ENCODE measurements at places on chromosomes 4 and X. TPM values are rescaled to one million over a fixed set of nuclear protein-coding genes. Genes with fewer than 3 reads are reported as not detected.

DNA sequence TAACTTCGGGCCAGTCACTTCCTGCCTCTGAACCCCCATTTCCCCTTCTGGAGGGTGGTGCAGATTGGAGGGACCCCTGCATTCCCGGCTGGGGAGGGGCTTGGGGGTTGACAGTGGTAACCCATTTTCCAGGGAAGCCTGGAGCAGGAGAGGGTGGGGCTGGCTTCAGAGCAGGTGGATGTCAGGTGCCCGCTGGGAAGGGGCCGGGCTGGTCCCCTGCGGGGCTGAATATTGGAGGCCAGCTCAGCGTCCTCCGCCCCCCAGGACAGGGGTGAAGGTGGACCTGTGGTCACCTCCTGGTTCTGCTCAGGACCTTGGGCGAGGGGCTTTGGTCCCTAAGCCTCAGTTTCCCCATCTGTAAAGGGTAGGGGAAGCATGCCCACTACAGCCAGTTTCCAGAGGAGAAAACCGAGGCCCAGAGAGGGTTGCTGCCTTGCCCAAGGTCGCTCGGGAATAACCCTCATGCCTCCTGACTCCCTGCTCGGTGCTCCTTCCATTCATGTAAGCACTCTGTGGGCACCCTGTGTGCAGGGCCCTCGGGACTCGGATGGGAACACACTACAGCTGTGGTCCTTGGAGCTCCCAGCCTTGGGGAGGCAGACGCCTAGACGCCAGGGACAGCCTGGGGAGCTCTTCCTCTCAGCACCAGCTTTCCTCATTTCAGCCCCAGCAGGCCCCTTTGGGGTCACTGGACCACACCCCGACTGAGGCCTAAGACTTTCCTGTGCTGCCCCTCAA is 683 bp downstream of the MAN2B2 start:
- peaks cover 12% of the 10 kb centered on the region for H3K4me1 ChIP-seq
- H3K27ac ChIP-seq: peak overlapping the region; percentile 85
- H3K27me3 ChIP-seq: no peaks in the 10 kb centered on the region
- H3K36me3 ChIP-seq: peaks cover 19% of the 10 kb centered on the region
- DNase-seq: no peak

GRCh38 chrX:38151441-38151840 is 69.2 kb downstream of the SRPX start:
- no peak for DNase-seq
- H3K27me3 ChIP-seq: no peaks in the 10 kb centered on the region
- no peaks in the 10 kb centered on the region for H3K4me1 ChIP-seq
- H3K27ac ChIP-seq: no peak overlapping the region
- H3K36me3 ChIP-seq: no peaks in the 10 kb centered on the region

DNA sequence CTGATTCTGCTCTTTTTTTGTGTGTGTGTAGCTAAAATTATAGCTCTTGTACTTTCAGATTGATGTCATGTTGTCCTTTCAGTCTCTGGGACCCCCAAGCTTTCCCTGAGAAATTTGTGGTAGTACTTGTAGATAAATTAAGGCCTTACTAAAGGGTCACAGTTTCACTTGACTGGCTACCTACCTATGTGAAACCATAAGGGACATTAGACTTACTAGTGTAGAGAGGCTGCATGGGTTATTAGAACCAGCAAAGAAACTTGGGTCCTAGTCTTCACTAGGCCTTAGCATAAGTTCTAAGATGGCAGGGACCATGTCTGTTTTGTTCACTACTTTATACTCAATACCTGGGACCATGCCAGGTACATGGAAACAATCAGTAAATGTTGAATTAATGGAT is 21.4 kb downstream of the WDR44 start:
- no peak for DNase-seq
- H3K4me3 ChIP-seq: no peak overlapping the region
- no peaks in the 10 kb centered on the region for H3K27me3 ChIP-seq
- no peaks in the 10 kb centered on the region for H3K36me3 ChIP-seq

DNA sequence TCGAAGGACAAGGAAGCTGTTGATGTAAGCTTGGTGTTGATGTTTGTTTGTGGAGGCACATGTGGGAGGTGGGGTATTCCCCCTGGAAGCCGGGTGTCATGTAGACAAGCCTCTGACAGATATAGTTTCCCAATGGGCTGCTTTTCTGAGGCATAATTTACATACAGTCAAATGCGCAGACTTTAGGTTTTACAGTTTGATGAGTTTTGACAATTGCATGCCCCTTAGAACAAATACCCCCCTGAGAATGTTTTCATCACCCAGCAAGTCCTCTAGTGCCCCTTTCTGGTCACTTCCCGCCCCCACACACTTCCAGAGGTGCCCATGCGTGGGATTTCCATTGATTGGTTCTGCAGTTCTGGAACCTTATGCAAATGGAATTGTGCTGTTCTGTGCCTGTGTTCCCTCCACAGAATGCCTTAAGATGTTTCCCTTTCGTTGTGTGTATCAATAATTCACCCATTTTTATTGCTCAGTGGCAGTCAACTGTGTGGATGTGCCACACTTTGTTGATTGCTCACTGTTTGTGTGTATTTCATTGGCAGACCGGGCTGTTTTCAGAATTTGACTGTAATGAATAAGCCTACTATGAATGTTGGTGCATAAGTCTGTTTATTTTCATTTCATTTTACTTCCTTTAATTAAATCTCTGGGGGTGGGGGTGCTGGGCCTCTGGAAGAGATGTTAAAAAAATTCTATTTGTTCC is 8.5 kb downstream of the EVC start:
- H3K4me1 ChIP-seq: no peaks in the 10 kb centered on the region
- H3K4me3 ChIP-seq: no peak overlapping the region
- no peak for DNase-seq
- no peak overlapping the region for H3K27ac ChIP-seq

DNA sequence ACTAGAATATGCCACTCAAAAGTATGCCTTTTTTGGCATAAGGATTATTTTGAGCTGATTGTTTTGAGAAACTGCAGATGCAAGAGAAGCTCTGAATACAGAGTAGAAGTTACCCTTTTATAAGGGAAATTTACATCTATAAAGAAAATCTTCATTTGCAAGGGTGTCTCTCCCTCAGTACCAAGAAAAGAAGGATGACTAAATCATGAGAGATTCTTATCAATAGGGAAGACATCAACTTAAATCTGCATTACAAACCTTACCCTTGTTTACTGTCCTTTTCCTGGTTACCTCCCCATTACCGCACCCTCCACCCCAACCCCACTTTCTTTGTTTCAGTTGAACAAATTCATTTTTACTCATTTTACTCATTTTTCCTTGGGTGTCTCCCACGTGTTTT is 62.5 kb downstream of the RLIM start:
- no peak for DNase-seq
- no peaks in the 10 kb centered on the region for H3K4me1 ChIP-seq
- no peaks in the 10 kb centered on the region for H3K36me3 ChIP-seq
- H3K27me3 ChIP-seq: no peaks in the 10 kb centered on the region
- no peak overlapping the region for H3K4me3 ChIP-seq

DNA sequence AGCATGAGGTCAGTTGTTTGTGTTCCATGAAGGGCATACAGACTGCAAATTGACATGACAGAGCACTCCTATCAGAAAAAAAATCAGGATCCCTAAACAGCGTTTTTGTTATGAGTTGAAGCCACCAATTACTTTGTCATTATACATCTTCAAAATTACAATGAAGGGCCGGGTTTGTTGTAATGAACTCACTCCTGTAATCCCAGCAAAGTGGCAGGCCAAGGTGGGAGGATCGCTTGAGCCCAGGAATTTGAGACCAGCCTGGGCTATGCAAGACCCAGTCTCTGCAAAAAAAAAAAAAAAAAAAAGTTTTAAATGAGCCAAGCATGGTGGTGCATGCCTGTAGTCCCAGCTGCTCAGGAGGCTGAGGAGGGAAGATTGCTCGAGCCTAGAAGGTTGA is 3.5 kb upstream of the DCTD start:
- peaks cover 17% of the 10 kb centered on the region for H3K4me1 ChIP-seq
- H3K27me3 ChIP-seq: no peaks in the 10 kb centered on the region
- H3K36me3 ChIP-seq: no peaks in the 10 kb centered on the region

DNA sequence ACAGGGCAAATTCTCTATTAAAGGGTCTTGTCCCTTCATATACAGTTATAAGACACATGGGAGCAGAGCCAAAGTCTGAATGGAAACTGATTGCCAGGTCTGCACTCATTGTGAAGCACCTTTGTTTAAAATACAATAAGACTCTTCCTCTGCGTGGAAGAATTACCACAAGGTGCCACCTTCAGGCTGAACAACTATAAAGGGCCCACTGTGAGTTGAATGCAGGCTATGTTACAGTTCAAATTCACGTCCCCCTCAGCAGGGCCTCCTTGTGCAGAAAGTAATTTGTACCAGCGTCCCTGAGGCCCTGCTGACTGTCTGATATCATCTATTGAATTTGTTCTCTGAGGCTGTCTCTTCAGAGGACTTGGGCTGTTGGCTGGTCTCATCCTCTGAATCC is 225.8 kb upstream of the TEX13C start:
- H3K36me3 ChIP-seq: no peaks in the 10 kb centered on the region
- no peak overlapping the region for H3K4me3 ChIP-seq
- DNase-seq: no peak
- no peak overlapping the region for H3K27ac ChIP-seq
- no peaks in the 10 kb centered on the region for H3K4me1 ChIP-seq
- H3K27me3 ChIP-seq: no peaks in the 10 kb centered on the region

GRCh38 chr4:76283900-76284299 is 22.6 kb upstream of the STBD1 start:
- H3K4me3 ChIP-seq: no peak overlapping the region
- no peaks in the 10 kb centered on the region for H3K27me3 ChIP-seq
- H3K36me3 ChIP-seq: no peaks in the 10 kb centered on the region
- no peak overlapping the region for H3K27ac ChIP-seq

GRCh38 chr4:93764639-93765246 is 63.8 kb upstream of the ATOH1 start:
- no peak for DNase-seq
- H3K27me3 ChIP-seq: no peaks in the 10 kb centered on the region
- H3K36me3 ChIP-seq: no peaks in the 10 kb centered on the region
- no peaks in the 10 kb centered on the region for H3K4me1 ChIP-seq
- no peak overlapping the region for H3K4me3 ChIP-seq

DNA sequence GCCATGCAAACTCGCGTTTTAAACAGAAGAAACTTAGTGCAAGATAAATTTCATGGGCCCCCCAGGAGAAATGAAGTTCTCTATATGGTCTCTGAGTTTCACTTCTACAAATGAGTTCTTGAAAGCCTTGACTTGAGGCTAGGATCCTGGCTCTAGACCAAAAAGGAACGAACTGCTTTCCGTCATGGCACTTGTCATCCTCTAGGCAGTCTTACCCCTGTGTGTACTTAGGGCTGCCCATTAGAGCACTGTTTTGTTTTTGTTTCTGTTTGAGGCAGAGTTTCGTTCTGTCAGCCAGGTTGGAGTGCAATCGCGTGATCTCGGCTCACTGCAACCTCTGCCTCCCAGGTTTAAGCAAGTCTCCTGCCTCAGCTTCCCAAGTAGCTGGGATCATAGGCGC is 29.0 kb downstream of the RNF4 start:
- no peak overlapping the region for H3K4me3 ChIP-seq
- no peak overlapping the region for H3K27ac ChIP-seq
- H3K36me3 ChIP-seq: peaks cover 74% of the 10 kb centered on the region
- peaks cover 7% of the 10 kb centered on the region for H3K4me1 ChIP-seq
- H3K27me3 ChIP-seq: no peaks in the 10 kb centered on the region

- no peaks in the 10 kb centered on the region for H3K36me3 ChIP-seq
- H3K27me3 ChIP-seq: no peaks in the 10 kb centered on the region
Measured at GRCh38 chrX:103157496-103158316, 57.2 kb upstream of the BEX4 start.

GRCh38 chr4:169054879-169055278 is 44.8 kb upstream of the CBR4 start:
- no peaks in the 10 kb centered on the region for H3K36me3 ChIP-seq
- DNase-seq: no peak
- H3K27me3 ChIP-seq: no peaks in the 10 kb centered on the region
- H3K4me3 ChIP-seq: no peak overlapping the region
- H3K27ac ChIP-seq: no peak overlapping the region

DNA sequence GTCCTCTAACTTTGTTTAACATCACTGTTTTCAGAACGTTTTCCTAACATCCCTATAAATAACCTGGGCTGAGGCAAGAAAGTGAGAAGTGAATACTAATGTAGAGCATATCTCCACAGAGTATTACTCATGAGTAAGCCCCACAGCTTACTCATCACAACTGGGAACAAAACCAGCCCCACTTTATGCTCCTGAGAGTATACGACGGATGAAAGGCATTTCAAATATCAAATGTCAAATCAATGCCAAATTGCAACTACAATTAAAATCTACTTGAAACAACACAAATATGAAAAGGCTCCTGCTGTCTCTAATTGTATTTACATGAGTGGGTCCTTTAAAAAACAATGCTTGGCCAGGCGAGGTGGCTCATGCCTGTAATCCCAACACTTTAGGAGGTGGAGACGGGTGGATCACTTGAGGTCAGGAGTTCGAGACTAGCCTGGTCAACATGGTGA is 41.2 kb downstream of the SH3RF1 start:
- H3K4me1 ChIP-seq: peaks cover 11% of the 10 kb centered on the region
- H3K27me3 ChIP-seq: no peaks in the 10 kb centered on the region
- no peak overlapping the region for H3K4me3 ChIP-seq
- no peak overlapping the region for H3K27ac ChIP-seq
- no peak for DNase-seq

DNA sequence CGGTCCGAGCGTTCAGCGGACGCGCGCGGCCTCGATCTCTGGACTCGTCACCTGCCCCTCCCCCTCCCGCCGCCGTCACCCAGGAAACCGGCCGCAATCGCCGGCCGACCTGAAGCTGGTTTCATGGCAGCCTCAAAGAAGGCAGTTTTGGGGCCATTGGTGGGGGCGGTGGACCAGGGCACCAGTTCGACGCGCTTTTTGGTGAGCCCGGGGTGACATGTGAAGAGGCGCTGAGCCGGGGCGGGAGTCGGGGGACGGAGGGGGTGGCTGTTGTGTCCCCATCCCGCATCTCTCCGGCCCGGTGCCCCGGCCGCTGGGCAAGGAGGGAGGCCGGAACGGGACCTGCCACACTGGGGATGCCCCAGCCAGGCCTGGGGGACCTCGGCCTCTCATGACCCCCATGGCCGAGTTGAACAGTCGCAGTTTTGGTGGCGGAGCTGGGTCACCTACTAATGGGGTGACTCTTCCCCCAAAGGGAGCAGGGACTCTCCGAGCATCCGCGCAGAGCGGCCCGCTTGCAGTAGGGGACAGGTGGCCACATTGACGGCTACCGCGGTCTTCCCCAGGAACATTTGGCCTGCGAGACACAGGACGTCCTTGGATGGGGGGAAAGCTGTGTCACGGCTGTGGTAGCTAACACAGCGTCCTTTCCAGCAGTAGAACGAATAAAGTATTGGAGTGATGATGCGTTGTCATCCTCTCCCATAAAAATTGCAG is at the start of gene GK:
Gene GK, plus strand, starts transcription at position 9 of the 717 bp plus-strand sequence. Its CDS starts 115 bp downstream, at position 124.
- H3K27me3 ChIP-seq: no peaks in the 10 kb centered on the region
- H3K4me1 ChIP-seq: no peaks in the 10 kb centered on the region
- H3K27ac ChIP-seq: peak within 1 kb of the TSS; percentile 83
- no peak for DNase-seq
- peak within 1 kb of the TSS; percentile 65 for H3K4me3 ChIP-seq

Gene RCHY1
- 30.2 TPM for total RNA-seq

Gene ARX
- total RNA-seq: not detected

Gene ZNF275
- total RNA-seq: 9.0 TPM

Gene RNF113A
- total RNA-seq: 13.6 TPM

Gene CSAG1
- total RNA-seq: not detected

Gene TMEM33
- total RNA-seq: 71.3 TPM

Gene PPEF2
- total RNA-seq: not detected

Gene SLITRK2
- total RNA-seq: 0.32 TPM

Gene CDS1
- 25.1 TPM for total RNA-seq

Gene MAGED4B
- 6.1 TPM for total RNA-seq

Gene PCDH10
- total RNA-seq: 0.41 TPM

All from upper lobe of right lung (tissue), 1 donor.